Esophagus muscularis mucosa (tissue), 4 donors: ENCODE measurements at places on chromosomes 1 and 21. TPM values are rescaled to one million over a fixed set of nuclear protein-coding genes. Genes with fewer than 3 reads are reported as not detected.

The AMY1B gene
- not detected for total RNA-seq

The ESRRG gene
- 5.4 TPM for total RNA-seq

GRCh38 chr1:117747605-117748004, 141.8 kb downstream of the TENT5C start:
- DNase-seq, result no peak
- no peaks in the 10 kb centered on the region for H3K4me1 ChIP-seq
- no peaks in the 10 kb centered on the region for H3K27me3 ChIP-seq
- no peak overlapping the region for H3K4me3 ChIP-seq
- no peaks in the 10 kb centered on the region for H3K36me3 ChIP-seq
- no peak overlapping the region for H3K27ac ChIP-seq

DNA sequence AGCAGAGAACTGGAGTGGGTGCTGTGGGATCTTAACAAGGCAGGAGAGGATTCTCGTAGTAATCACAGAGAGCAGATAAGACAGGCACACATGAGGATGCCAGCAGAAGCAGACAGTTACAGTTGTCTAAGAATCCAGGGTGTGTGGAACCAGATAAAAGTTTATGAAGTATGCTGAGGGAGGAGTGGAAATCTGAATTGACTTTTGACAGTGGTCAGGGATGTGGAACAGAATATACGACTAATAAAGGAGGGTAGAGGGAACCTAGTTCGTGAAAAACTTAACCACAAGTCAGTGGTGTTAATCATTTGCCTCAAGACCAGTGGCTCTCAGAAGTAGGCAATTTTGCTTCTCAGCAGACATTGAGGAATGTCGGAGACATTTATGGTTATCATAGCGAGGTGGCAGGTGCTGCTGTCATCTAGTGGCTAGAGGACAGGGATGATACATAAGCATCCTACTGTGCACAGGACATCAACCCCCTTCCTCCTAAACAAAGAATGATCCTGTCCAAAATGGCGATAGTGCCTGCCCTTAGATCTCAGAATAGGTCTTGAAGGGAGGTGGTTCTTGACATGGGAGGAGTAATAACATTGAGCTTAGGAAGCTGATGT, 3.0 kb downstream of the LRRC8D start:
- H3K27me3 ChIP-seq, result no peaks in the 10 kb centered on the region
- no peaks in the 10 kb centered on the region for H3K36me3 ChIP-seq
- DNase-seq, result no peak
- H3K4me3 ChIP-seq, result no peak overlapping the region
- H3K4me1 ChIP-seq, result peaks cover 21% of the 10 kb centered on the region
- no peak overlapping the region for H3K27ac ChIP-seq

The TTC24 gene
- total RNA-seq, result not detected

DNA sequence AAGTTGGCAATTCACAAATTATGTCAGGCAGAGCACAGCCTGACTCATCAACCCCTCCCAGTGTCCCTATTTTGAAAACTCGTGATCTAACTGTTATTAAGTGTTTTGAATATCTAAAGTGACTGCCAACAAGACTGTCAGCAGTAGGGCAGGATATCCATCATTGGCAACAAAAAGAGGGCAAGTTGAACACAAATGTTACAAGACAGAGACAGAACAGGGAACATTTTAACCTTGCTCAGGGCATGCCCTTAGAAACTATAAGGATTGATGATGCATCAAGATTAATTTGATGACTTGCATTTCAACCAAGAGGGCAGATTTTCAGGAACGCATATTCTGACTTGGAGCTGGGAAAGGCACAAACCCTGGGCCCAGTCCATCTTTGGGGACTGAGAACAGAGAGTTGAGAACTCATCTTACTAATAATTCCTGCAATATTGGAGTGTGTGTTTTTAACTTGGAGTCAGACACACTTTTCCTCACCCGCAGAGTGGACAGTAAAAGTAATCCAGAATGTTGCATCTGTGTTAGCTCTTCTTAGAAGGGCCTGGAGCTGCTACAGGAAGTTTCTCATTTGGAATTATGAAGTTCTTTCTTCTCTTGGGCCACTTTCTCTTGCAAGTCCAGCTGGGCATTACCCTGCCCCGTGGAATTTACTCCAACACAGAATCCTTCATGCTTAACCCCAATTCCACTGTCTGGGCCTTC, 317.2 kb downstream of the LTN1 start:
- H3K36me3 ChIP-seq, result no peaks in the 10 kb centered on the region
- H3K4me3 ChIP-seq, result no peak overlapping the region
- peak overlapping the region; percentile 66 for H3K27ac ChIP-seq
- DNase-seq, result no peak
- no peaks in the 10 kb centered on the region for H3K27me3 ChIP-seq
- peaks cover 40% of the 10 kb centered on the region for H3K4me1 ChIP-seq

DNA sequence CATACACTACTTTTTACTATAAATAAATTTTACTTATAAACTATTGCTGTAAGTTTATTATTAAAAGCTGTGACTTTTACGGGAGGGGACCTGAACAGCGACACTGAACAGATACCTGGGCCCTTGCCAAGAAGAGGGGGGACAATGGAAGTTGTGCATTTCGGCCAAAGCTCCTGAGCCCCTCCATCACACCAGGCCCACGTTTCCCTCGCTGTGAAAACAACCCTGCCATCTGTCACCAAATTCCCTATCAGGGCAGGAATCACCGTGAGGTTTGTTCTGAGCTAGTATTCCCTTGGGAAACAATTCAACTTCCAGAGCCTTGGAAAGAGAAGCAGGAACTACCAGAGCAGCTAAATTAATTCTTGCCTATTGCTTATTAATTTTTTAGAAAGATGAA, 37.0 kb downstream of the VTCN1 start:
- peaks cover 4% of the 10 kb centered on the region for H3K4me1 ChIP-seq
- DNase-seq, result no peak
- no peak overlapping the region for H3K4me3 ChIP-seq
- H3K27ac ChIP-seq, result no peak overlapping the region
- H3K36me3 ChIP-seq, result no peaks in the 10 kb centered on the region

The LIN28A gene
- not detected for total RNA-seq

The C2CD4D gene
- not detected for total RNA-seq

GRCh38 chr21:15793550-15794235, 63.9 kb downstream of the USP25 start:
- H3K4me1 ChIP-seq, result no peaks in the 10 kb centered on the region
- DNase-seq, result no peak
- no peaks in the 10 kb centered on the region for H3K27me3 ChIP-seq
- H3K36me3 ChIP-seq, result no peaks in the 10 kb centered on the region
- no peak overlapping the region for H3K27ac ChIP-seq

- H3K4me1 ChIP-seq, result peaks cover 8% of the 10 kb centered on the region
- H3K27me3 ChIP-seq, result no peaks in the 10 kb centered on the region
- no peaks in the 10 kb centered on the region for H3K36me3 ChIP-seq
- no peak overlapping the region for H3K4me3 ChIP-seq
- H3K27ac ChIP-seq, result no peak overlapping the region
Measured at GRCh38 chr1:231705806-231706760, 79.5 kb downstream of the DISC1 start.

DNA sequence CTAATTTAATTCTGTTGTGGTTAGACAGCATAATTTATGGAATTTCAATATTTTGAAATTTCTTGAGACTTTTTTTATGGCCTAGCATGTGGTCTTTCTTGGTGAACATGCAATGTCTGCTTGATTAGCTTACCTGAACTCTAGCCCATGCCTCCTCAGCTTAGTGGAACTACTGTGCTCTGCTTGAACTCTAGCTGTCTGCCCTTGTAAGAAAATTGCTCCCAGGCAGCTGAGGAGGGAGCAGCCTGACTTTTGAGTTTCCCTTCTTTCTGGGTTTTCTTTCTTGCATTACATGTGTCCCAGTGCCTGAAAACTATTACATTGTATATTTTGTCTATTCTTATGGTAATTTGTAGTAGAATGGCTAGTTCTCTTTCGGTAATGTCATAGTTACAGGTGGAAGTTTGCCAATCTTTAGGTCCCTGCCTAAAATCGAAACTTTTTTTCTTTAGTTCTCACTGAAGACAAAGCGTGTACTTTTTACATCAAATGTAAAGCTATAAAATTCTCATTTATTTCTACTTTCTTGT, 105.3 kb downstream of the MAST2 start:
- no peak for DNase-seq
- H3K27me3 ChIP-seq, result no peaks in the 10 kb centered on the region
- H3K27ac ChIP-seq, result peak overlapping the region; percentile 42
- H3K36me3 ChIP-seq, result no peaks in the 10 kb centered on the region
- no peak overlapping the region for H3K4me3 ChIP-seq

GRCh38 chr21:38433471-38433870, 64.8 kb downstream of the ERG start:
- H3K4me3 ChIP-seq, result no peak overlapping the region
- H3K27me3 ChIP-seq, result no peaks in the 10 kb centered on the region
- H3K4me1 ChIP-seq, result peaks cover 14% of the 10 kb centered on the region
- no peak overlapping the region for H3K27ac ChIP-seq
- DNase-seq, result no peak
- no peaks in the 10 kb centered on the region for H3K36me3 ChIP-seq

- no peak for DNase-seq
- no peaks in the 10 kb centered on the region for H3K36me3 ChIP-seq
- no peaks in the 10 kb centered on the region for H3K27me3 ChIP-seq
- H3K4me3 ChIP-seq, result no peak overlapping the region
- H3K4me1 ChIP-seq, result no peaks in the 10 kb centered on the region
- H3K27ac ChIP-seq, result no peak overlapping the region
Measured at GRCh38 chr1:73813236-73813635, 384.7 kb downstream of the LRRIQ3 start.

GRCh38 chr1:58890609-58891008, 106.8 kb upstream of the JUN start:
- H3K36me3 ChIP-seq, result no peaks in the 10 kb centered on the region
- H3K4me3 ChIP-seq, result no peak overlapping the region
- H3K27me3 ChIP-seq, result no peaks in the 10 kb centered on the region

- DNase-seq, result no peak
- H3K4me3 ChIP-seq, result no peak overlapping the region
- H3K27ac ChIP-seq, result no peak overlapping the region
- H3K4me1 ChIP-seq, result no peaks in the 10 kb centered on the region
- no peaks in the 10 kb centered on the region for H3K36me3 ChIP-seq
Measured at GRCh38 chr1:34009340-34009985, 145.6 kb downstream of the HMGB4 start.

GRCh38 chr1:194361374-194362131, 1175.1 kb upstream of the B3GALT2 start:
- no peak for DNase-seq
- H3K27me3 ChIP-seq, result no peaks in the 10 kb centered on the region
- H3K27ac ChIP-seq, result no peak overlapping the region
- H3K4me1 ChIP-seq, result no peaks in the 10 kb centered on the region
- H3K36me3 ChIP-seq, result no peaks in the 10 kb centered on the region

The PIGC gene
- total RNA-seq, result 21.9 TPM

GRCh38 chr1:107545056-107545577, 404.3 kb downstream of the NTNG1 start:
- DNase-seq, result no peak
- no peaks in the 10 kb centered on the region for H3K27me3 ChIP-seq
- H3K4me3 ChIP-seq, result no peak overlapping the region
- no peaks in the 10 kb centered on the region for H3K36me3 ChIP-seq
- no peaks in the 10 kb centered on the region for H3K4me1 ChIP-seq
- no peak overlapping the region for H3K27ac ChIP-seq

DNA sequence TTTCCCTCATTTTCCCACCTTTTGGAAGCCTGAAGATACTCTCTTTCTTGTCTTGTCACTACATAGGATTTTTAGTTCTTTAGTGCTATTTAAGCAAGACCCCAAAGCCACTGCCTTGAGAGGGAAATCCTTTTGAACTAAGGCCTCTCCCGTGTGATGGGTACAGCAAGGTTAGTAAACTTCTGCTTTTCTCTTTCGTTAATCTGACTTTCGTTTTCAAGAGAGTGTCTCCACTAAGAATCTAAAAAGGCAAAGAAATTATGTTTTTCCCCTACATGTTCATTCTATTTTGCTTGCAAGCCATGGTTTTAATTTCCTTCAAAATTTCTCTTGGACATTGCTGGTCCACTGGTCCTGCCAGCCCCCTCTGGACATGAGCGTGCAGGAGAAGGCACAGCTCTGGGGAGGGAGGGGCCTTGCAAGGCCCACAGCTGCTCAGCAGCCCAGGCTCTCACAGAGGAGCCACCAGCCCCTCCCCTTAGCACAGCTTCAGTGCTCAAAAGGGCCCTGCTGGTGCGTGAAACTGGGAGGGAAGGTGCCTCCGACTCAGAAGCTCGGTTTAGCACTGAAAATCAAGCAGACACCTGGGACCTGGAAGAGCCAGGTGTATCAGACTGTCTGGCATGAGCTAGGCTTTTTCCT, 210.9 kb upstream of the GALNT2 start:
- H3K27ac ChIP-seq, result no peak overlapping the region
- no peaks in the 10 kb centered on the region for H3K27me3 ChIP-seq
- H3K36me3 ChIP-seq, result no peaks in the 10 kb centered on the region
- peaks cover 4% of the 10 kb centered on the region for H3K4me1 ChIP-seq
- DNase-seq, result no peak

DNA sequence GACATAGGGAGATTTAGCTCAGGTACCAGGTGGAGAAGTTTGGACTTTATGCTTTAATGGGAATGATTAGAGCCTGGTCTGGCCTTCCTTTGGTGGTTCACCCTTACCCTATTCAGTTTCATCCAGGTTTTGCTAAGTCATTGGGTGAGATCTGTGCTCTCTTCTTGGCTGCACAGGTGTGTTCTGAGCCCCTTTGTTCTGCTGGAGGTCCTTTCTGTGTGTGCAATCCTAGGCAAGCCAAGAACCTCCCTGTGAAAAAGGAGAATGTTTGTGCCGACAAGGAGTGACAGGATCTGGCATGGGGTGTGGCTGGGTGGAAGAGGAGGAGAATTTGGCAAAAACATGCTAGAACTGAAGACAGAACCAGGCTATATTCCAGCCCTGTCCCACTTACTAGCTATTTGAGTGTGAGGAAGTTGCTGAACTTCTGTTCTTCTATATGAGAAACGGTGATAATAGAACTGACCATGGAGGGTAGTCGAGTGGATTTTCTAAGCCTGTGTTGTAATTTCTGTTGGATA, 4.6 kb downstream of the GSTM5 start:
- H3K36me3 ChIP-seq, result no peaks in the 10 kb centered on the region
- H3K4me1 ChIP-seq, result peaks cover 17% of the 10 kb centered on the region
- DNase-seq, result peak; percentile 81

The CD101 gene
- 0.26 TPM for total RNA-seq

- peak; percentile 70 for DNase-seq
- no peaks in the 10 kb centered on the region for H3K36me3 ChIP-seq
- H3K4me1 ChIP-seq, result no peaks in the 10 kb centered on the region
- no peak overlapping the region for H3K4me3 ChIP-seq
- no peaks in the 10 kb centered on the region for H3K27me3 ChIP-seq
Measured at GRCh38 chr1:166113031-166113430, 53.8 kb downstream of the FAM78B start.

GRCh38 chr1:76190749-76191424, 116.3 kb downstream of the ST6GALNAC3 start:
- H3K36me3 ChIP-seq, result no peaks in the 10 kb centered on the region
- no peak for DNase-seq
- H3K27me3 ChIP-seq, result no peaks in the 10 kb centered on the region

The TCHHL1 gene
- total RNA-seq, result not detected

The BMP8B gene
- total RNA-seq, result 0.83 TPM

- H3K4me1 ChIP-seq, result peaks cover 3% of the 10 kb centered on the region
- no peak overlapping the region for H3K27ac ChIP-seq
- no peaks in the 10 kb centered on the region for H3K27me3 ChIP-seq
- no peak overlapping the region for H3K4me3 ChIP-seq
- no peak for DNase-seq
Measured at GRCh38 chr1:34746785-34747637, 7.8 kb upstream of the GJB5 start.
